NCI-H1105 treated with DMSO at 0.1 percent for 48 hours (cell line): ENCODE measurements at places on chromosomes 13 and 19.

GRCh38 chr13:76822698-76823267, 63.4 kb downstream of the KCTD12 start:
- no peak for DNase-seq

GRCh38 chr13:75760131-75761021, 124.2 kb downstream of the LMO7 start:
- DNase-seq, result peak; percentile 22

- no peak for DNase-seq
Observed at GRCh38 chr13:23392925-23393645, 40.4 kb downstream of the SACS start.

DNA sequence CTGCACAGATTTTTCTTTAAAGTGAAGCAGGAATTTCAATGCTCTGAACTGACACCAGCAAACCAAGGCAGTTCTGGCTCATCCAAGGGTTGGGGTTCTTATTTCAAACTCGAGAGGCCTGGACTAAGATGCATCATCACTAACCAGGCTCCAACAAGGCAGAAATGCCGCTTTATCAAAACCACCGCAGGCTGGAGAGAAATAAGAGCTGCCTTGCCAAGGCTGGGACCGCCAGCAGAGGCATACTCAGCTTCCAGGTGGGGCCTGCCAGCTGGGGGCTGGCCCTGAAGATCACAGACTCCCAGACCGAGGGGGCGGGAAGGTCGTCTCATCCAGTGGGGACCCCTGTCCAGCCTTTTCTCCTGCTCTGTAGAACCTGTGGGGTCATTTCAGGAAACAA, 37.4 kb upstream of the GAS6 start:
- no peak for DNase-seq

- DNase-seq, result no peak
Observed at GRCh38 chr19:57807541-57807940, 7.2 kb downstream of the ZNF552 start.
